ENCODE measurements at places on chromosomes 7 and 10.
A peak's percentile ranks its signal among the peaks of the same experiment; 100 is the strongest.

DNA sequence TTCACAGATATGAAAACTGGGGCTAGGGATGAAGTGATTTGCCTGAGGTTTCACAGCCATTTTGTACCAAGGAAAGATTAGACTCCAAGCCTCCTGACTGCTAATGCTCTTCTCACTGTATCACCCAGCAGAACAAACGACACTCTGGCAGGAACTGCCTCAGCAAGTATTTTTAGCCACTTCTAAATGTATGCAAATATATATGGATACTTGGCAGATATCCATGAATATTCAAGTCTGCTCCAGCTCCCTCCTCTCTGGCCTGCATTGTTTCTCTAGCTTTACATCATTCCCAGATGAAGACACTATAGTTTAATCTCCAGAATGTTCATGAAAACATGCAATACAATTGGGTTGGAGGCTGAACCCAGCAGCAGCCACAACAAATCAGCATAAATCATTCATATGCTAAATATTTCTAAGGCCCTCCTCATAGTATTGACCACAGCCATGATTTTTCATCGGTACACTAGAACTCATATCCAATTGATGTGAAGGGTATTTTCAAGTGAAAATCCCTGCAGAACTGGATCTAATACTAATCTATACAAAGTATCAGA is 65.5 kb downstream of the HPSE2 start:
- DNase-seq, result no peak

DNA sequence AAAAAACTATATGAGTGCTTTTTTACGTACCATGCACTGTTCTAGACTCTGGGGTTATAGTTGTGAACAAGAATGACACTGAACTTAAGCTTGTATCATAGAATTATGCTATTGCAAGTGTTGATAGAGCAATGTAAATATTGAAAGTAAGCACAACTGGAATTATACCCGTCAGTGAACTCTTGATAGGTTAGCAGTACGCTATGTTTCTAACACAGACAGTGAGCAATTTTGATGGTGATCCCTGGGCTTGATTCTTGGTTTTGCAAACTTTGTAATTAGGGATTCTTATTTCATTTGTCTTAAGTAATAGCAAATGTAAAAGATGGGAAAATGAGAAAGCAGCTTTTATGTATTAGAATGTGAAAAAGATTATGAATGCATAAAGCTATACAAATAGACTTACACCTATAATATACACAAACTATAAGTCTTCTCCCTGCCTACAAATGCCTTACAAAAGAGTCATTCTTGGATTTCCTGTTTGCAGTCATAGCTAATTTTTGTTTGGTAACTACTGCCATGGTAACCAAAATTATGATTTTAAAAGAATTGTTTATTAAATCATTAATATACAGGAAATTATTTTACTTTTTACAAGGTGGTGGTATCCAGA is 6.7 kb downstream of the TES start:
- DNase-seq, result no peak

DNA sequence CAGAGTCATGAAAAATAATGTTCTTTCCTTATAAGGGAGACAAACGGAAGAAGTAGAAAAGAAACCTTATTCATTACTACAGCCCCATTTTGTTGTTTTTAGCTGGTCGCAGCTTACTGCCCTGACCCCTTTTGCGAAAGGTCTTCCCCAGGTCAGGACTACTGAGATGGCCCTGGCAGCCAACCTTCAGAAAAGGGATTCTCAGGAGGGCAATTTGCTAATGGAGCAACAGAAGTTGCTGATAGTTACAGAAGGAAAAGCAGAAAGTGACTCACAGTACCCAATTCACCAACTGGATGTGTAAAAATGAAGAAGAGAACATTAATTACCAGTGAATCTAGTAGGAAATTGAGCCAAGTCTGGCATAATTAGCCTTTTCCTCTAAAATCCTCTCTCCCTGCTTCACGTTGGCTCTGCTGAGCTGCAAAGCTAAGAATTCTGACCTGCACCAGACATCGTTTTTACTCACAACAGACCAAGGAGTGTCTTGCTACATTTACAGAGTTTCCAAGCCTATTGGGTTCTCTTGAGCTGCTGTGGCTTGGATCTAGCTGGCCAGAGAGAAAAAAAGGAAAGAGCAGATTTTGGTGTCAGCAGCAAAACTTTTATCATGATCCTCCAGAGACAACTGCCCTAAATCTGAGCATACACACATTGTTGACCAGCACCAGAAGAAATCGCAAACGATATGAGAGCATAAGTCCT is 499.9 kb upstream of the FZD8 start:
- no peak for DNase-seq

DNA sequence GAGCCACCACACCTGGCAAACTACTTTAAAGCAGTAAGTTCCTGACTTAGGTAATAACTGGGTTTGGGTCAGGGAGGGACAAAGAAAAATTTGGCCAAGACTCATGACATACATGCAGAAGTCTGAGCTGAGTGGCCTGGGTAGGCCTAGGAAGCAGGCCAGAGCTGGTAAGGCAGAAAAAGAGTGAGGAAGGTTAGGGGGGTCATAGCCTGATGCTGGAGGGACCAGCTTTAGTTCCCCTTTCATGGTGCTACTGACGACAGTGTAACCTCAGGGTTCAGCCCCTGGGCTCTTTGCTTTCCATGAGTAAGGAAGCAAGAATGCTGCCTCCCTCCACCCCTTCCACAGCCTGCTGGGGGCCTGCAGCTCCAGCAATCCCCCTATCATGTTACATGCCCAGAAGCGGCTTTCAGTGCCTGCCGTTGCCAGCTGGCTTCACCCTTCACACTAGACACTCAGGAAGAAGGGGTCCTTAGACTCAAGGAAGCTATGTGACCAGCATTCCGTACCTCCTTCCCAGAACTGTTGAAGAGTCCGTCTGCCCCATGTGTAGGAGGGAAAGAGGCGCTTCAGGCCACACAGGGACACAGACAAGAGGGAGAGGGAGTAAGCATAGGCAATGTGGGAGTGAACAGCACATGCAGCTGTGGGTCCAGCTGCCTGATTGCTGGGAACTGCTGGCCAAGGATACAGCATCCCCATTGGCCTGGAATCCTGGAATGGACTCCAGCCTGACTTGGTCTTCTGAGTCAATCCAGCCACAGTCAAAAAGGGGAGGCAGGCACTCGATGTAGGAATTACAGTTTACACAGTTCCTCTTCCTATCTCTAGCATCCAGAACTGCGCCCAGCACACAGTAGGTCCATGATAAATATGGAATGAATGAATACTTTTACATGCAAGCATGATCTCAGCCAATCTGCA is 4.1 kb upstream of the PLAU start:
- no peak for DNase-seq

- no peak for DNase-seq
Observed at GRCh38 chr7:142303650-142304049, 45.8 kb upstream of the PRSS58 start.

GRCh38 chr7:83065714-83066113 is 97.0 kb downstream of the PCLO start:
- no peak for DNase-seq

GRCh38 chr10:79985481-79986072 is 36.7 kb upstream of the SFTPD start:
- no peak for DNase-seq

- no peak for DNase-seq
Observed at GRCh38 chr7:136446751-136447150, 421.7 kb upstream of the CHRM2 start.

GRCh38 chr7:96562458-96562857 is 147.2 kb downstream of the SEM1 start:
- DNase-seq, result no peak

GRCh38 chr7:151396328-151396970 is 13.4 kb downstream of the WDR86 start:
- DNase-seq, result no peak

DNA sequence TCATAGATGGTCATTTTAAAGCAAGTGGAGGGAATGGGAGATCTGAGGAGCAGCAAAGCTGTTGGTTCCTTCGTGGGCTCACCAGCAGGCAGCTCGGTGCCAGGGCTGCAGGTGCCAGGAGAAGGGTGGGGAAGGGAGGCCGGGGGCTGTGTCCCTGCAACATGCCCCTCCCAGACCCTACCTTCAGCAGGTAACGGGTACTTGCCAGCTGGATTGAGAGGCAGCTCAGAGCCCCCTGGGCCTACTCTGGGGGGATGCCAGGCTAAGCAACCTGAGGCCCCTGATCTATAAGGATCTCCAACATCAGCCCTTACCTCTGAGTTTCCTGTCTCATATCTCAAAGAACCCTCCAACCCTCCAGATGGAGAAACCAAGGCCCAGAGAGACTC is 173.3 kb downstream of the NEURL1 start:
- no peak for DNase-seq

DNA sequence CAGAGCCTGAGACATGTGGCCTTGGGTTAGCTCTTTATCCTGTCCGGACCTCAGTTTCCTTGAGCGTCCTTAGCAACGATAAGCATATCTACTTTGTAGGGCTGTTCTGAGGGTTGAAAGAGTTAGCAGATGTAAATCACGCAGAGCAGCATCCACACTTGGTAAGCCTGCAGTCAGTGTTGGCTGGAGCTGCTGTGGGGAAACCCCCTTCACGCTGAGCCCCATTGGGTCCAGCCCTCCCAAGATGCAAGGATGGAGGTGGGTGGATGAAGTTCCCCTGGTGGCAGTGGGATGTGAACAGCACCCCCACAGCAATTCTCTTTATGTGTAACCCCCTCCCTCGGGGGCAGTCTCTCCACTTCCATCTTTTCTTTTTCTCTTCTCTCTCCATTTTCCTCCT is 109.9 kb downstream of the PLXNA4 start:
- DNase-seq, result no peak

DNA sequence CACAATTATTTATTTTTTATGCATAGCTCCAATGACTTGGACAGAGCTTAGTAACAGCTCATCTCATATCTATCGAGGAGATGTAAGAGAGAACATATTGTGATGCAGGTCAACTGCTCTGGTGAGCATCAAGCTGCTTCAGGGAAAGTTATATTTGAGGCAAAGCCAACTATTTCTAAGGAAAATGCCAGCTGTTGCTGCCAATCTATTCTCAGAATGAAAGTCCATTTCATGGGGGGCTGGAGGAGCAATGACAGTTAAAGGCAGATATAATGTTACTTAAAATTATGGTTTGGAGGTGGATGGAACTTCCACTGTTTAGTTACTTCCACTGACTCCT is 424.8 kb downstream of the KIF20B start:
- DNase-seq, result no peak

GRCh38 chr7:1364068-1364905 is 95.0 kb downstream of the MICALL2 start:
- DNase-seq, result no peak

- DNase-seq, result no peak
Observed at GRCh38 chr10:103276896-103277712, at the start of gene INA. INA (plus strand) TSS chr10:103277138; CDS start chr10:103277212, 74 bp downstream.

- DNase-seq, result no peak
Observed at GRCh38 chr10:59817773-59818172, 64.5 kb upstream of the MRLN start.

DNA sequence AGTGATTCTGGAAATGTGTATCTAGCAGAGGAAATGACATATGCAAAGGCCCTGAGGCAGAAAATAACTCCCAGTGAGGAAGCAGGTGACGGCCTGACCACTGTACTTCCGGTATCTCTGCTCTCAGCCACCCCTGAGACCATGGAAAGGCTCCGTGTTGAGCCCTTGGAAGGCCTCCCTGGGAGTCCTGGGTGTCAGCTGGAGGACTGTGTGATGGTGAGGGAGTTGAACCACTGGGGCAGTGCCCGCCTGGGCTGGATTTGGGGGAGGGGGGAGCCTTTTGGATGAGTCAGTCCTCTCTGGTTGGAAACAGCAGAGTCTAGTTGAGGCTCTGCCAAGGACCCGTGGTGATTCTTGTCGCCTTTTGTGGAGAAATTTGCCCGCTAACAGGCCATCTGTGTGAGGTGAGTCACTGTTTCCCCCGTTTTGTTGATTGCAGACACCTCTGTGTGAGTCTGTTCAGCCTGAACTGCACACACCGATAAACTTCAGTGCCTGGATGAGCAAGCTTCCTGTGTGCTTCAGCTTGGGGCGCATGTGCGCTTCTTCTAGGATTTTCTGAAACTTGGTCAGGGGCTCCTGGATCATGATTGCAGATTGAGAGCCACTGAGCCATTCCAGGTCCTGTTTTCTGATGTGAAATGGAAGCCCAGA is 98.6 kb downstream of the GRK5 start:
- peak; percentile 87 for DNase-seq

- DNase-seq, result no peak
Observed at GRCh38 chr10:127299956-127300689, 103.7 kb upstream of the INSYN2A start.

DNA sequence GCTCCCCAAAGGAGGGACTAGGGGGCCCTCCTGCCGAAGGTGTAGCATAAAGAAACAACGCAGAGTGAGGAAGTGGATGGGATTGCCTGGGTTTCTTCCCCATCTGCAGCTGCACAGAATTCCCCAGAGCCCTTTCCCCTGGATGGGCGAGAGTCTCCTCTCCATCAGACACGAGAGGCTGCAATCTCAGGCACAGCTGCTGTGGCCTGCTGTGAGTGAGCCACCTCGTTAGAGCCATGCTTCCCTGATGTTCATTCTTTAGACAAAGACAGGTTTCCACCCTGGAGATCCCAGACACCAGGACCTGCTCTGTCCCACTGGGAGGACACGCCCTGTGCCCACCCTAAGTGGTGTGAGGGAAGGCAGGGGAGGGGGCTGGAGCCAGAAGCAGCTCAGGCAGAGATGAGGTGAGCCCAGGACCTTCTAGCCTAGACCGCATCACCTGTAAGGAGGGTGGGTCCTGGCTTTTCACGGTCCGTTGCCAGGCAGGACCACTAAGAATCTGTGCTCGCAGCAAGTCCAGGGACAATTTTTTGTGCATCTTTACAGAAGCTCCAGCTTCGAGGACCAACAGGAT is 268.6 kb upstream of the TCERG1L start:
- DNase-seq, result no peak

DNA sequence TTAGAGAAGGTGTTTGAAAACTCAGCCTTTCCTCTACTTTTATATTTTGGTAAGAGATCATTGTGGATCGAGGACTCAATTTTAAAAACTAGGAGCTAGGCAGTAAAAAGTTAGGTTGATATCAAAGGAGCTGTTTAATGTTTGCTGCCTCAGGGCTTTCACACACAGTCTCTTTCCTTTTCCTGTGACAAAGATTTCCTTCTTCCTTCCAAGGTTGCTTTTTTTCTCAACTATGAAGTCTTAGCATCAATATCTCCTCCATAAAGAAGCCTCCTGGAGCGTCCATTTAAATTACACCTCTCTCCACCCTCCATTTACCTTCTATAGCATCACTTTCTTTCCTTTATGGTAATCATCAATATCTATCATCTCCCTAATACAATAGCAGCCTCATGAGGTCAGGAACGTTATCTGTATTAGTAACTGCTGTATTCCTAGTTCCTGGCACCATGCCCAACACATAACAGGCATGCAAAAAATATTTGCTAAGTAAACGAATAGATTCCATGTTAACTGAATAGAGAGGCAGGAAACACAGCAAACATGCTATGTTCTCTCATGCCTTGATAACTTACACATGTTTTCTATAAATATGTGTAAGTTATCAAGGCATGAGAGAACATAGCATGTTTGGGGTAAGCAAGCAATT is 48.5 kb downstream of the GNAT3 start:
- DNase-seq, result no peak

GRCh38 chr10:76902949-76903348 is 734.7 kb downstream of the KCNMA1 start:
- no peak for DNase-seq

GRCh38 chr7:71733107-71733870 is 601.3 kb downstream of the GALNT17 start:
- DNase-seq, result peak; percentile 52
